ENCODE measurements at places on chromosomes 12 and 14. TPM values are rescaled to one million over a fixed set of nuclear protein-coding genes. Genes with fewer than 3 reads are reported as not detected.

Gene FERMT2
- polyA plus RNA-seq: 21.2 TPM

Gene TCL1A
- polyA plus RNA-seq: 9.5 TPM

Gene ATN1
- 30.3 TPM for polyA plus RNA-seq

Gene KRT77
- polyA plus RNA-seq: 4.1 TPM

All from thymus (tissue), 14 donors.